ENCODE measurements at places on chromosomes 16 and 17.

GRCh38 chr17:38707678-38708351 is 2.7 kb downstream of the MLLT6 start:
- no peak for DNase-seq

GRCh38 chr16:21279501-21279900 is 1.4 kb upstream of the CRYM start:
- DNase-seq: no peak

- no peak for DNase-seq
Measured at GRCh38 chr17:30380643-30381339, 2.1 kb downstream of the CPD start.

GRCh38 chr17:79174905-79175856 is 100.6 kb downstream of the ENGASE start:
- DNase-seq: no peak

GRCh38 chr17:75077072-75077495 is 10.7 kb upstream of the SLC16A5 start:
- DNase-seq: no peak

DNA sequence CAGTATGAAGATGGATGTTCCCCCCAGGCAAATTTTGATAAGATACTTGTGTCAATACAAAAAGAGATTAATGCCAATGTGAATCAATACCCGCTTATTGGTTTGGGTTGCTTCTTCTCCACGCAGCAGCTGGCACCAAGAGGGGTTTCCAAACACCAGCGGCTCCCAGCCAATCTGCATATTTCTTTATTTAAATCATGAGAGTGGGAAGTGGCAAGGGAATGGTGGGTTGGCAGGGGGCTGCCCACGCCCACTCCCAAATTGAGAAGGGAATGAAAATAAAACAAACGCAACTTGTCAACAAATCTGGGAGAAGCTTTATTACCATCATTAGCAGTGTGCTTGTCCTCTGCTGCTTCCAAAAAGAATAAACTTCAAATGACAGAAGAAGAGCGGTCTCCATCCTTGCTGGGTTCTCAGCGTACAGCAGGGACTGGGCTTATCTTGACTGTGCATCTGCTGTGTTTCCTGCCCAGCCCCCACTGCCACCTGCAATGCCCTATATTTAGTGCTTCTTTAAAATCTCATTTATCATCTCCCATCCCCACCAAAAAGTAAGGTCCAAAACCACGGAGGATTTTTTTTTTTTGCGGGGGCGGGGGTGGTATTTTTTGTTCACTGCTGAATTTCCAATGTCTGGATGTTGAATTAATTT is 34.9 kb upstream of the C16orf78 start:
- DNase-seq: no peak

- DNase-seq: no peak
Measured at GRCh38 chr16:46713634-46714033, 24.2 kb downstream of the ORC6 start.

- DNase-seq: peak; percentile 77
Measured at GRCh38 chr17:51260237-51261023, at the start of gene UTP18. TSS of gene UTP18 (plus strand) at chr17:51260546. CDS start at chr17:51260585, 39 bp downstream.

DNA sequence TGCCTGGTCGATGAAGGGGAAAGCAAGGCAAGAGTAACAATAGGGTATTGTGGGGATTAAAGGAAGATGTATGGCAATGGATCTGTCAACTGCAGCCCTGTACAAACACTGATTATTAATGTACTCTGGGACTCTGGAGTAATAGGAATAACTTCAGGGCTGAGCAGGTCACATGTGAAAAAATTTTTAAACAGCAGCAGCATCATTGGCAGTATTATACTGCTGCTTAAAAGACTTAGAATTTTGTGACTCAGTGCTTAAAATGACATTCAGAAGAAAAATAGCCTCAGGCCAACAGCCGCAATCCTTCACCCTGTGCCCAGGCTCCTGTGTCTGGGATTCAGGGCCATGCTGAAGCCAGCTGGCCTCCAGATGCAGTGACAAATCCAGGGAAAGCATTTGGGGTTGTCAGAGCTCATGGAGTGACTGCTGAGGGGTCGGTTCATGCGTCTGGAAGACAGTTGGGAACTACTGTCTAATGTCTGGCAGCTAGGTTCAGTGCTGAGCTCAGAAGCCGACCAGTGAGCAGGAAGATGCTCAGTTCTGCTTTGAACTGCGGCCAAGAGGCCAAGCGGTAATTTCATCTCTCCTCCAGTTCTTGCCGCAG is 22.2 kb downstream of the TEX2 start:
- no peak for DNase-seq

DNA sequence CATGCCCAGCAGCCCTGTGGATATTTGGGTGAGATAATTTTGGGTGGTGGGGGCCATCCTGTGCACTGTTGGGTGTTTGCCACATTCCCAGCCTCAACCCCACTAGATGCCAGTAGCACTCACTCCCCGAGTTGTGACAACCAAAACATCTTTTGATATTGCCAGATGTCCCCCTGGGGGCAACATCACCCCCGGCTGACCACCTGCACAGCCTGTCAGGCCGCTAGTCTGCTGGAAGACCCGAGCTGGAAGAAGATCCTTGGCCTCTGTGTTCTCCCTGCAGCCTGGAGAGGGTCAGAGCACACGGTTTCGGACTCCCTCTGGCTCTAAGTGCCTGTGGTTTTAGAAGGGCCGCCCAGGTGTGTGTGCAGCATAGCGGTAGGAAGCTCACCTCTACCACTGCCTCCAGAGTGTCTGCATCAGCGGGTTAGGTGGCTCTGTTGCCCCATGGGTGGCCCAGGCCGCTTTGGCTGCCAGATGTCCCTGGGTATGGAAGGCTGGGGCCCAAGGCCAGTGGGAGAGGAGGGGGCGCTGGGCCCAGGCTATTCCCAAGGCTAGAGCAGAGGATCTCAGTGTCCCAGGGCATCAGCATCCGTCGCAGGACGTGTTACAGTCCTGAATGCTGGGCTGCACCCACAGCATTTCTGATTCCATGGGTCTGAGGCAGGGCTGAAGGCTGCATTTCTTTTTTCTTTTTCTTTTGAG is 195.8 kb upstream of the GSE1 start:
- no peak for DNase-seq

DNA sequence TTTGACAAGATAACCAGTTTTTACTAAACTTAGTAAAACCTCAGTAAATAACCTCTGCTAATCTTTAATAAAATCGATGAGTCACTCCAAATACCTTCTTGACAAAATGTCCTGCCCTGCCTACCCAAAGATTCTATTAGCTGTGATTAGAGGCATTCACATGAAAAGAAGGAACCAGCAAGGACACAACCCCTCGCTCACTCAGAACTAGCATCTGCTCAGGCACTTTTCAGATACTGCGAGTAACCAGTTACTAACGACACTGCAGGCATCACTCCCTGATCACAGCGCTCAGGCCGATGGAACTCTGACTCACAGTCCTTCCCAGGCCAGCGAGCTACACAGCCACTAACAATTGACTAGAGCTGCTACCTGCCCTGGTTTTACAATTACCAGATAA is 24.3 kb downstream of the PELP1 start:
- no peak for DNase-seq

GRCh38 chr17:82232876-82233785 is 4.3 kb downstream of the SLC16A3 start:
- DNase-seq: no peak

DNA sequence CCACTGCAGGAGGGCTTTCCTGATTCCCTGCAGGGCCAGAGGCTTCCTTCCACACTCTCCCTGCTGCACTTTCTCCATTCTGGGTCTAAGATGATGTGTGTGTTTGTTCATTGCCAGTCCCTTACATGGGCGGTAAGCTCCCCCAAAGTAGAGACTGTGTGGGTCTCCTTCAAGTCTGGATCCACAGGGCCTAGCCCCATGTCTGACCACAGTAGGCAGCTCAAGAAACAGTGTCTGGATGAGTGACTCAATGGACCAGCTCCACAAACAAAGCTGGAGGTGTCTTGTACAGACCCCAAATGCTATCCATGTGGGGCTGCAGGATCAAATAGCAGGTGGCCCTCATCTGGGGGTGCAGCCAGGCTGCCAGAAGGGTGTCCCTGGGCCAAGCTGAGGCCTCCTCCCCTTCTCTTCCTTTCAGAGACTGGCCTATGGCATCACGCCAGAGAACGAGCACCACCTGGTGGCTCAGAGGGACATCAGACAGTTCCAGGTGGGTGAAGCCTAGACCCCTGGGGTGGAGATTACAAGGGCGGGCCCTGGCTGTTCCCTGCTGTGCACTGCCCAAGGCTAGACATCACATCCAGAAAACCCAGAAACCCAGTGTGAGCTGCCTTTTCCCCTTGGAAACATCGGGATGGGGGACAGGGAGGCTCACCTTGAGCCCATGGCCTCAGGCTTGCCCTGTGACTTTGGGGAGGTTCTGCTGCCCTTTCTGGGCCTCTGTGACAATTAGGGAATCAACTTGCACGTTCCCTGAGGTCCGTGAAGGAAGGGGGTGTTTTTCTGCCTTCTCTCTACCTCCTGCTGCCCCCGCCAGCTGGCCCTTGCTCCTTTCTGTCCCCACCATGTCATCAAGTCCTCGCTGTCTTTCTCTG is 45.9 kb downstream of the SLC6A2 start:
- no peak for DNase-seq

DNA sequence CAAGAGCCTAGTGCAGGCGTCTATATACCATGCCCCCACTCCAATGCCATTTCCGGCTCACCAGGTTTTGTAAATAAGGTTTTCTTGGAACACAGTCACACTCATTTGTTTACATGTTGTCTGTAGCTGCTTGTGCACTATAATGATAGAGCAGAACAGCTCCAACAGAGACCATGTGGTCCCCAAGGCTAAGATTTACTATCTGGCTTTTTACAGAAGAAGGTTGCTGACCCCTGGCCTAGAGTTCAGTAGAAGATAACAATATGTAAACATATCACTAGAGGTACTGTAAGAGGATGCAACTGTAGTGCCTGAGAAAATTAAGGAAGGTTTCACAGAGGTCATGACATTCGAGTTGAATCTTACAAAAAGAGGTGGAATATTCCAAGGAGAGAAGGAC is 66.3 kb downstream of the CACNG1 start:
- no peak for DNase-seq

- no peak for DNase-seq
Measured at GRCh38 chr16:56228476-56228875, 37.2 kb downstream of the GNAO1 start.

GRCh38 chr17:78227455-78227916 is 3.9 kb upstream of the TMEM235 start:
- no peak for DNase-seq

DNA sequence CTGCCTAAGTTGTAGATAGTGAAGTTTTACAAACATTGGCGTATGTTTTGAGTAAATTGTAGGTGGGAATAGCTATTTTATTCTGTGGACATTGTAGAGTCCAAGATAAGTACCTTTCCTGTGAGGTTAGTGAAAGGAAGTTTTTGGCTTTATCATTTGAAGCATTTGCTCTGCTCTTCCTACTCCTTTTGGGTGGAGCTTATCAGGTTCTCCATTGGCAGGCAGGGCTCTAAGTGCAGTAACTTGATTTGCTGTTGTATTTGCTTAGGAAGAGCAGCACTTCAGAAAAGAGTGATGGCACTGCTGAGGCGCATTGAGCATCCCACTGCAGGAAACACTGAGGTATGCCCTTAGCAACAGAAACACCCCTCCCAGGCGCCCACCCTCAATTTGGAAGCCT is 70.1 kb downstream of the OMG start:
- DNase-seq: no peak

DNA sequence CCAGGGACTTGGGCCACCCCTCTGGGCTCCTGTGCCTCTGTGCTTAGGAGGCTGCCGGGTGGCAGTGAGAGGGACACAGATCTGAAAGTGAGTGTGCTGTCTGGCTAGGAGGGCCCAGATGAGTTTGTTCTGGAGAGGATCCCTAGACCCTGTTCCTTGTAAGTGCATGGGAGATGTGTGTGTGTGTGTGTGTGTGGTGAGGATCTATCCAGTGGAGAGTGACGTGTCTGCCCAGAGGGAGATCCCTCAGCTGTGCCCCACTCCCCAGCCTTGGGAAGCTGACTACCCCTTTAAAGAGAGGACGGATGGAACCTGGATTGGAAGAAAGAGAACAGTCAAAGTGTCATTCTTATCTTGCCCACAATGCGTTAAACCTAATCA is 25.5 kb upstream of the CDC42EP4 start:
- DNase-seq: no peak

DNA sequence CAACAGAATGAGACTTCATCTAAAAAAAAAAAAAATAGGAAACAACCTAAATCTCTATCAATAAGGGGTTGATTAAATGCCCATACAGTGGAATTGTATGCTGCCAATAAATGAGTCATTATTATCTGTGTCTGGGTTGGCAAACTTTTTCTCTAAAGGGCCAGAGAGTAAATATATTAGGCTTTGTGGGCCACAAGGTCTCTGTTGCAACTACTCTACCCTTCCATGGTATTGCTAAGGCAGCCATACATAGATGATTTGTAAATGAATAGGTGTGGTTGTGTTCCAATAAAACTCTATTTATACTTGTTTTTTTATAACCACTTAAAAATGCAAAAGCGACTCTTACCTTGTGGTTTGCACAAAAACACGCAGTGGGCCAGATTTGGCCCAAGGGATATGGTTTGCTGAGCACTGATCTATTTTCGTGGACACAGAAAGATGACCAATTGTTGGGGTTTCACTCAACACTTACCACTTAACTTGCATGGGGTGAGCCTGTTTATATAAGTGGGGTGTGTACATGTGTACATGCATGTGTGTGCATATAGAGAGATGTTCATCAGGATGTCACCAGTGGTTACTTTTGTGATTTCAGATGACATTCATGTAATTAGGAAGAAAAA is 12.4 kb upstream of the IL4R start:
- DNase-seq: no peak

GRCh38 chr16:56338566-56339318 is 86.6 kb downstream of the AMFR start:
- DNase-seq: no peak

- DNase-seq: peak; percentile 3
Measured at GRCh38 chr16:57565461-57565860, 23.0 kb downstream of the ADGRG5 start.

DNA sequence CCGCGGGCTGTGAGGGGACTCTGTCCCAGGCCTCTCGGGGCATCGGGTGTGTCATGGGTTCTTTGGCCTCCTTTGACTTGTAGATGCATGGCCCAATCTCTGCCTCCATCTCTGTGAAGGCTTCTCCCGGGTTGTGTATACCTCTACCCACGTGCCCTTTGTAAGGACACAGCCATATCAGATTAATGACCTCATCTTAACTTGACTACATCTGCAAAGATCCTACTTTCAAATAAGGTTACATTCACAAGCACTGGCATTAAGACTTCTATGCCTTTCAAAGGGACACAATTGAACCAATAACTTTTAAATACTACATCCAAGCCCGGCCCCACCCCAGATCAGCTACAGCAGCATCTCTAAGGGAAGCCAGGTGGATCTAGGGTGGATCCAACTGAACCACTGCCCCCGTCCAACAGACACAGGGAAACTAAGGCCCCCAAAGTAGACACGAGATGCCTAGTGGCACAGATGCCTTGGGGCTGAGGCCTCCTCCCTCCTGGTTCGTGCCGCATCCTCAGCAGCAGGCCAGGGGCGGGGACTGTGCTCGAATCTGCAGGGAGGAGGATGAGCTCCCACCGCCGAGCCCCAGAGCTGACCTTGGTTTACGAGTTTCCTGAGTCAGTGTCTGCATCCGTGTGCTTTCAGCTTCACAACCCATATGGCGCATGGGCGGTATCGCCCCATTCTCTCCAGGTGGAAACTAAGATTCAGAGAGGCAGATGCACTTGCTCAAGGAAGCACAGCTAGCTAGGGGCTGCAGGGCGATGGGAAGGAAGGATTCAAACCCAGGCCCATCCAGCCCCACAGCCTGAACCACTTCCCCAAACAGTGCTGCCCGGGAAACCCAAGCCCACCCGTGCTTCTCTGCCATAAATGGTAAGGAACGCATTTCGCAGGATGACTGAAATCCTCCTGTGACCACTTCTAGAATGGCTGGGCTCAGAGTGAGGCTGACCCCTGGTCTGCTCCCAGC is 353.3 kb downstream of the C16orf95 start:
- no peak for DNase-seq

GRCh38 chr16:10103118-10103517 is 79.1 kb downstream of the GRIN2A start:
- no peak for DNase-seq
